ENCODE measurements at places on chromosomes 3 and 15.

DNA sequence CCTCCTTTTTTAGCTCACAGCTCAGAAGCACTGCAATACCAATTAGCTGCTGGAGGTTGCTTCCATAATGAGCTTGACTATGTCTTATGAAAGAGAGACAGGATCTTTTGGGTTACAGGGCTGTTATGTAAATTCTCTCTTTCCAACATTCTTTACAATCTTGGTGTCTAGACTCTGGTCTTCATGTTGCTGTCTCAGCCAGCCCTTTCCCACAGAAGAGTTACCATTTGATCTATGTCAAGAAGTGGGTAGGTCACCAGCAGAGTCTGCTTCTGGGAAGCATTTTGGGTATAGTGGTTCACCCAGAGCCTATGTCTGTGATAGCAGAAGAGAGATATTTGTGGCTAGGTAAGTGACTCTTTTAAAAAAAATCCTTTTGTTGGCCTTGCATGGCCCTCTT, 234.5 kb downstream of the SATB1 start:
- DNase-seq, result no peak

DNA sequence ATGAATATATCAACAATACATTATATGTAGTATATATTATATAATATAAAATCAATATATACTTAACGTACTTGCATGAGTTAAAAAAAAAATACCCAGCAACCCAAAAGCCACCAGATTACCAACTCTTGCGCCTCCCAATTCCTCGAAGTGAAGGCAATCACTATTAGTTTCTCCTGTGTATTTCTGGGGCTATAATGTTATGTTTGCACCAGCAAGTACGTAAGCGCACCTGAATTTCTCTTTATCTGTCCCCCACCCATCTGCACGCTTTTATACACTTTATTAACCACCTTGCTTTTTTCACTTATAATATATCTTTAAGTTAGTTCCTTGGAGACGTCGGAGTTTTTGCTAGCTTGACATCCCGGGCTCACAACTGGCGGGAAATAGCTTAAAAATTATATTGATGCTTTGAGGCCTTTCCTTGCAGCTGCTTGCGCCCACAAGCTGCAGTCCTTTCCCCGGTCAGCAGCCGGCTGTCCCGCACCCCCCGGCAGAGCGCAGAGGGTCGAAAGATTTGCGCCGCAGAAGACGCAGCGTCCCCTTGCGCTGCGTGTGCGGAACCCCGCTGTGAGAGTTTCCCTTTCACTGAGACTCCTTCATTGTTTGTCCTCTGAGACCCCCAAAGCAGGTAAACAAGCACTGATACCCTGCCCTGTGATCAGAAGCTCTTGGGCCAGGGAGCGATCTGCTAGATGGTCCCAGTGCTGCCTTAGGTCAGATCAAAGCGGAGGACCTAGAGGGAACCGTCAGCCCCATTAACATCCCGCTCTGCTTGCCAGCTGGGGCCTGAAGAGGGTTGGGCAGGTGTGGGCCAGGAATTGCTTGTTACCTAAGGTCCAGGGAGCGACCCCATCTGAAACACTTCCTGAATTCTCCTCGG, 8.9 kb upstream of the EOMES start:
- no peak for DNase-seq

DNA sequence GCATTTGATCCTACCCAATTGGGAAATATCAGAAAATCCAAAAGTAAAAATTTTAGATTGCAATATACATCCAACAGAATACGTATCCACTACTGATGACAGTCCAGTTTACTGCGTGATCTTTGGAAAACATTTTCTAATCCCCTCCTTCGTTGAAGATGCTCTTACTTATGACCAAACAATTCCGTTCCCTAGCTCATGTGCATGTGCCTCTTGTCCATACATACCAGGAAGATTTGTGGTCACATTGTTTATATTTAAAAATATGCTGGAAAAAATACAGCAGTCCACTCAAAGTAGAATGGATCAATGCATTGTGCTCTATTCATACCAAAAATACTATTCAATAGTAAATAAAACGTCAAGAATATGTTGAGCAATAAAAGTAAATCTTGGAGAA, 135.3 kb downstream of the CHL1 start:
- DNase-seq, result no peak

DNA sequence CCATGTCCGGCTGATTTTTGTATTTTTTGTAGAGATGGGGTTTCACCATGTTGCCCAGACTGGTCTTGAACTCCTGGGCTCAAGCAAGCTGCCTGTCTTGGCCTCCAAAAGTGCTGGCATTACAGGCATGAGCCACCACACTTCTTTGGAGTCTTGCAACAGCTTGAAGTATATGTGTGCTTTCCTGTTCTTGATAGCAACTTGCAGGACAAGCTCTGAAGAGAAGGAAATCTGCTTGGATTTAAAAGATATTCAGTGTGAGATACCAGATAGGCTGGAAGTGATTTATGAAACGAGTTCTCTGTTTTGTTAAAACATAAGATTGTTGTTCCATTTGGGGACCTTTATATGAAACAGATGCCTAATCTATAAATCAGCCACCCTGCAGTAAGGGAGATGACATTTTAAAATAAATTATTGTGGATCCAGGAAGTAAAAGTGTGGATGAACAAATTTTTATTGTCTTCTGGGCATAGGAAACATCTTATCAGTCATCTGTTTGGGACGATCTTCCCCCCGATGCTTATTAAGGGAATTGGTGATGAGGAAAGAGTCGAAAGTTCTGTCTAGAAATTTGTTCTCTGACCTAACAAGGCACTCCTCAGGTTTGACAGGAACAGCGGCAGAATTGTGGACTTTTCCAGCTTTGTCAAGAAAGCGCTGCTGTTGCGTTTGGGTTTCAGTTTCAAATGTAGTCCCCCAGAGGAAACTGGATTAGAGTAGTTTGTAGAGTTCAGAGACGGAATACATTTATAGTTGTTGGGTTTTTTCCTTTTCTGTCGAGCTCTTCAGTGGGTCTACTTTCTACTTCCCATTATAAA, 53.7 kb upstream of the MAGI1 start:
- no peak for DNase-seq

DNA sequence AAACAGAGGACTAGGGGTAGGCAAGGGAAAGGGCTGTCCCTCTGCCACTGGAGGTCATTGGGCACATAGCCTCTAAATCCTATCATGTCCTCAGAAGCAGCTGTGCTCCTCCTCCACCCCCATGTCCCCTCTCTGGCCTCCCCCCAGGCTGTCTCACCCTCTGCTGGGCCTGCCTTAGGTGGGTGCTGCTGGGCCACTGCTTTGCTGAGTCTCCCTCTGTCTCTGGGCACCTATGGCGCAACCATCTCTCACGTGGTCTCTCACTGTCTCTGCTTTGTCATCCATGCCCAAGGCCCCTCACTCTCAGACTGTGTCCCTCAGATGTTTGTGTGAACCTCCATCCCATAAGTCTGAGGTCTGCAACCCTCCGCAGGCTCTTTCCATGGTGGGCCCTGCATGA, 35.0 kb upstream of the IQCF6 start:
- DNase-seq, result no peak

DNA sequence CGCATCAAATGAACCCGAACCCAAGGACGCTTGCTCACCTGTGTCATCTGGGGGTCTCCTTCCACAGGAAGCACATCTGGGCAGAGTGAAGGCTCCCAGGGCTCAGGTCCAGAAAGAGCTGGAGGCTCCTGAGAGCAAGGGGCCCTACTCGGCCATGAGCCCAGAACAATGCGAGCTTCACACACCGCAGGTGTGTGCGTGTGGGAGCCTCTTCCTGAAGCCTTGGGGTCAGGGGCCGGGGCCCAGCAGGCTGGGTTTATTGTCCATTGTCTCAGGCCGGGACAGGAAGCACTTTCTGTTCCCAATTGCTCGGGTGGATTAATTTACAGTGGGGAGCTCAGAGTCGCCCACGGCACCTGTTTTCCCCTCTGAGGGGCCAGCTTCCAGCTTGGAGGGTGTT, 74.8 kb downstream of the RPN1 start:
- no peak for DNase-seq

DNA sequence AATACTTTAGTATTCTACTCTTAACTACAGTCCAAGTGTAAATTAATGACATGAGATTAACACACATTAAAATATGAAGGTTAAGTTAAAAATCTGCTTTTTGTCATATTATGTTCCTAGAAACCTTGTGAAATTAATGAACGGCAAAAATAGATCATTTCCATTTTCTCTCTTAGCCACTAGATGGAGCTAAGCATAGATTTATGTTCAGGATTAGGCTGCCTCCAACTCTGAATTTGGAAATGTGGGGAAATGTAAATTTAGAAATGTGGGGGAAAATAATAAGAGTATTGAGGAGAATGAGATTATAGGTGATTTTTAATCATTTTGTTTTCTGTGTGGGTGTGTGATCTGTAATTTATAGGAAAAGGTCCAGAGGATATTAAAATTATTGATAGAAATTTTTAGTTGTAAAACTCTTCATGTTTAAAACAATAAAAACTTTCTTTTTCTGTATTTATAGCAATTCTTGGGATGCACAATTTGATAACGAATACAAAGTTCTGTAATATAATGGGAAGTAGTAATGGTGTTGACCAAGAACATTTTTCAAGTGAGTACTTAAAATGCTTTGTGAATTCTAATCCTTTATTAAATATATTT, 59.2 kb downstream of the TMOD3 start:
- DNase-seq, result no peak

- DNase-seq, result no peak
Observed at GRCh38 chr3:155981669-155982068, 111.2 kb downstream of the GMPS start.

DNA sequence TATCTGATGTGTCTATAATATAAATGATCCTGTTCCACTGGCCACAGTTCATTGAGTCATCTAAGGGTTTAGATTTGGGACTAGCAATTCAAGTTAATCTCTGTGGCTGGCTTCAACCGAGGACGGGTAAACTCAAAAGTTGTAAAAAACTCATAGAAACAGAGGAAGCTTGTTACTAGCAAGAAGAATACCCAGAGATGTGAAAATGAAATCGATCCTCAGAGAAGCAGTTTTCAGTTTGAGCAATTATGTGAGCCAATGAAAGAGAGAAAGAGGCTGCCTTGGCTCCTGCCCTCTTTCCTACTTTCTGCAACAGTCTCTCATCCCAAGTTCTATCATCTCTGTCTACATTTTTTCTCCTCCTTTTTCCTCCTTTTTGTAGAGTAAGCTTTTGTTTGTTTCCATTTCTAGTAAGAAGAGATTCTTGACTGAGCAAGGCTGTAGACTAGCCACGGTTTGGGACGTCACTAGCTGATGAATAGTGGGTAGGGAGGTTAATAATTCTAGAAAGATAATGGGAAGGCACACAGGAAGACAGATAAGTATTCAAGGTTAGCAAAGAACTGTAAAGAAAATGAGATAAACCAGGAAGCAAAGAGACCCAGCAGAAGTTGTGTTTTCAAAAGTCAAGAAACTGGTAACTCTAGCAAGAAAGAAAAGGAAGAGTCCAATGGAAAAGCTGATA, 298.9 kb upstream of the NR2F2 start:
- no peak for DNase-seq

DNA sequence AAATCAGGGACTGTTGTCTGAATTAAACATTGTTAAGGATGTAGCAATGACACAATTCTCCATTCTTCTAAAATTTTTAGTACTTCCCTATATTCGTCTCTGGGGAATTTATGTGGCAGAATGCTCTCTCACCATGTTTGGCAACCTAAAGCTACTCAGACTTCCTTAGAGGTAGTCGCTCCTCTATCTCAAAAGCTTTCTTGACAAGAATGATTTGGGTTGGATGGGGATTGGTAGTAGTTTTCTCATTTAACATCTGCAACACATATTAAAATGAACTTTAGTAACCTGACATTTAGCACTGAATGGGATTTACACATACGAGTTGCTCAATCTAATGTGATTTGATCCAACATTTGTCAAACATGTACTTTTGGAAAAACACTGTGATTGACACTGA, 233.3 kb downstream of the RBMS3 start:
- no peak for DNase-seq

- no peak for DNase-seq
Observed at GRCh38 chr3:101203411-101203810, 117.0 kb downstream of the IMPG2 start.

DNA sequence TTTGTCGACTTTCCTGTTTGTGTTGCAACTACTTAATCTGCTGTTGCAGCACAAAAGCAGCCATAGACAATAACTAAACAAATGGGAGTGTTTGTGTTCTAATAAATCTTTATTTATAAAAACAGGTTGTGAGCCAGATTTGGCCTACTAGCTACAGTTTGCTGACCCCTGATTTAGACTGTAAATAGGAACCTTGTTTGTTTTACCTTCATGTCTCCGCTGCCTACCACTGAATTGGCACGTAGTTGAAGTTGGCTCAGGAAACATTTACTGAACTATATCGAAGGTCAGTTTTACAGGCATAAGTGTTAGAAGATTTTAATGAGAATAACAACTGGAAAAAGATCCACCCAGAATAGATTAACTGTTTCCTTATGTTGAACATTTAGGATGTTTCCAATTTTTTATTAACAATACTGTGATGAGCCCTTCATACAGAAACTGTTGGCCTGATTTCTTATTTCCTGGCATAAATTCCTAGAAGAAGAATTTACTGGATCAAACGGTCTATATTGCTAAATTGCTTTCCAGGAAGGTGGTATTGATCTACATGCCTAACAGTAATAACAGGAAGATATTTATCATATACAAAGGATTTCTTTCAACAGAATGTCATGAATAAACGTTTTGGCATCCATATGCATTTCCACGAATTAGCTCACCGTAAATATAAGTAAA, 156.2 kb upstream of the NR2E3 start:
- DNase-seq, result no peak

GRCh38 chr3:188080091-188080490, 73.9 kb upstream of the LPP start:
- DNase-seq, result no peak

DNA sequence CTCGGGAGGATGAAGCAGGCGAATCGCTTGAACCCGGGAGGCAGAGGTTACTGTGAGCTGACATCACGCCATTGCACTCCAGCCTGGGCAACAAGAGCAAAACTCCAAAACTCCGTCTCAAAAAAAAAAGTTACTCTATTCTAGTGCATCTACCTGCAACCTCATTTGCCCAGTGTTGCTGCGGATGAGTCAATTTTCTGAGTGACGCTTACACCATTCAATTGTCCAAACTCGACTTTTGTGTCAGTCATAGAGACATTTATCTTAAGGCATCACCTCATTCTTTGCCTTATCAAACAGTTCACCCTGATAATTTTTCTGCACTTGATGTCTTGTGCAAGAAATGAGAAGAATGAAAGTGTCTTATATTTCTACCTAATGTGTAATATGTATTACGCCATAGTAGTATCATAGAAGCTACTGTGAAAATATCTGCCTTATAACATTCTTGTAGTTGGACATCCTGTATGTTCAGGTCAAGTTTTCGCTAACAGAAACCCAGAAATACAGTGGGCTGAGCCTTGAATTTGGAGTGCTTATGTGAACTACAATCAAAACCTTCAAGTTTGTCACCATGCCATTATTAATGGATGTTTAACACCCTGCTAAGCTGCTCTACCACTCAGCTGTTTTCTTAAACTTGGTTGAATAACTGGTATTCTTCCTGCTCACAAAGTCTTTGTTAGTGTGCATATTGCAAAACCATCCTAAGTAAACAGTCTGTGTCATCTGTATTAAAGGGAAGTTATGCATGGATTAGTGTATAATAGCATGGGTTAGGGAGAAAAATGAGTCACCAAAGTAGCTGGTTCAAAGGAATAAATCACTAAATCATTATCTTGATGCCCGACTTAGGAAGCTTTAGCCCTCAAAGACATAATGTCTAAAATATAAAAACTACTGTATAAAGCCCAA, 531.0 kb upstream of the NR2F2 start:
- DNase-seq, result no peak

GRCh38 chr3:160280836-160281235, 55.6 kb downstream of the C3orf80 start:
- no peak for DNase-seq

- no peak for DNase-seq
Observed at GRCh38 chr15:92981333-92981732, 81.2 kb downstream of the CHD2 start.

GRCh38 chr3:141920701-141921100, 44.3 kb downstream of the ATP1B3 start:
- no peak for DNase-seq

Measured in stimulated activated CD8-positive, alpha-beta memory T cell treated with anti-CD3 and anti-CD28 coated beads, Interleukin-7, amount 100 ng/mL, for 1 hour (primary cell).